Type B pancreatic cell (in vitro differentiated cells): ENCODE measurements at places on chromosomes 1 and 21. TPM values are rescaled to one million over a fixed set of nuclear protein-coding genes. Genes with fewer than 3 reads are reported as not detected.
A peak's percentile ranks its signal among the peaks of the same experiment; 100 is the strongest.

- no peak overlapping the region for H3K4me3 ChIP-seq
- no peaks in the 10 kb centered on the region for H3K4me1 ChIP-seq
- no peaks in the 10 kb centered on the region for H3K27me3 ChIP-seq
- H3K36me3 ChIP-seq, result peaks cover 48% of the 10 kb centered on the region
- no peak overlapping the region for H3K27ac ChIP-seq
These were observed 2587.5 kb upstream of the TPTE start for GRCh38 chr21:7933923-7934322.

GRCh38 chr1:91897016-91897415, 11.1 kb upstream of the TGFBR3 start:
- DNase-seq, result no peak
- H3K4me1 ChIP-seq, result peaks cover 18% of the 10 kb centered on the region
- no peak overlapping the region for H3K4me3 ChIP-seq
- H3K27me3 ChIP-seq, result peaks cover 10% of the 10 kb centered on the region
- peaks cover 6% of the 10 kb centered on the region for H3K36me3 ChIP-seq

GRCh38 chr1:38336961-38337360, 290.4 kb upstream of the POU3F1 start:
- no peak overlapping the region for H3K4me3 ChIP-seq
- no peaks in the 10 kb centered on the region for H3K36me3 ChIP-seq
- H3K27ac ChIP-seq, result no peak overlapping the region
- H3K4me1 ChIP-seq, result no peaks in the 10 kb centered on the region
- H3K27me3 ChIP-seq, result peaks cover 64% of the 10 kb centered on the region
- DNase-seq, result no peak

DNA sequence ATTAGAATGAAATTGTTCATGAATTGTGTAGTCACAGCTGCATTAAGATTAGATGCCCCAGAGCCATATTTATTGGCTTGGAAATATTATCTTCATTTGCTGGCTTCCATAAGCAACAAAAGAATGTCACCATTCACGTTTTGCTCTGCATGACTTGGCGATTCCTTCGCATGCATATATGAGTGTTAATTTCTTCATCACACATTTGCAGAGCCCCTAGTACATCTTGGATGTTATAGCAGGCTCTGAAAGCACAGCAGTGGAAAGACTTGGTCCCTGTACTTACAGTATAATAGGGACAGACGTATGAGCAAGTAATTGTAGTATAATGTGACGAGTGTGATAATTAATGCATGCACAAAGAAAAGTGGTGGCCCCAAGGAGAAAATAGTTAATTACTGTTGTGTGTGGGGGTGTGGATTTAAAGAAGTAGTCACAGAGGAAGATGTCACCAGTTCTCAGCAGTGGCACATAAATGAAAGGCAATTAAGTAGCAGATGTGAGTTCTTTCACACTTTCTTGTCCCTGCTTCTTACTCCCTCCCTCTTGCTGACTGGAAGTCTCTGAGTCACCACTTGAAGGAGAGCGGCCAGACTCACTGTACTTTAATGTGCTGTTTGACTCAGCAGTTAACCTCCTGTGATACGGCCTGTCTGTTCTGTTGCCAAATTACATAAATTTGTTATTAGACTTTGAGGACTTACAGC, 21.0 kb downstream of the S100A10 start:
- H3K27ac ChIP-seq, result peak overlapping the region; percentile 91
- peak overlapping the region; percentile 62 for H3K4me3 ChIP-seq

Gene TTC22
- 7.0 and 12.4 TPM in 2 replicates for total RNA-seq
